ENCODE measurements at places on chromosomes 12 and 14. TPM values are rescaled to one million over a fixed set of nuclear protein-coding genes. Genes with fewer than 3 reads are reported as not detected.

UNC79 gene
- 0.05 TPM for total RNA-seq

CHURC1 gene
- total RNA-seq = 93.7 TPM

DHH gene
- total RNA-seq = 0.09 TPM

GRCh38 chr12:96786791-96787190, 120.3 kb upstream of the NEDD1 start:
- DNase-seq = no peak

DNA sequence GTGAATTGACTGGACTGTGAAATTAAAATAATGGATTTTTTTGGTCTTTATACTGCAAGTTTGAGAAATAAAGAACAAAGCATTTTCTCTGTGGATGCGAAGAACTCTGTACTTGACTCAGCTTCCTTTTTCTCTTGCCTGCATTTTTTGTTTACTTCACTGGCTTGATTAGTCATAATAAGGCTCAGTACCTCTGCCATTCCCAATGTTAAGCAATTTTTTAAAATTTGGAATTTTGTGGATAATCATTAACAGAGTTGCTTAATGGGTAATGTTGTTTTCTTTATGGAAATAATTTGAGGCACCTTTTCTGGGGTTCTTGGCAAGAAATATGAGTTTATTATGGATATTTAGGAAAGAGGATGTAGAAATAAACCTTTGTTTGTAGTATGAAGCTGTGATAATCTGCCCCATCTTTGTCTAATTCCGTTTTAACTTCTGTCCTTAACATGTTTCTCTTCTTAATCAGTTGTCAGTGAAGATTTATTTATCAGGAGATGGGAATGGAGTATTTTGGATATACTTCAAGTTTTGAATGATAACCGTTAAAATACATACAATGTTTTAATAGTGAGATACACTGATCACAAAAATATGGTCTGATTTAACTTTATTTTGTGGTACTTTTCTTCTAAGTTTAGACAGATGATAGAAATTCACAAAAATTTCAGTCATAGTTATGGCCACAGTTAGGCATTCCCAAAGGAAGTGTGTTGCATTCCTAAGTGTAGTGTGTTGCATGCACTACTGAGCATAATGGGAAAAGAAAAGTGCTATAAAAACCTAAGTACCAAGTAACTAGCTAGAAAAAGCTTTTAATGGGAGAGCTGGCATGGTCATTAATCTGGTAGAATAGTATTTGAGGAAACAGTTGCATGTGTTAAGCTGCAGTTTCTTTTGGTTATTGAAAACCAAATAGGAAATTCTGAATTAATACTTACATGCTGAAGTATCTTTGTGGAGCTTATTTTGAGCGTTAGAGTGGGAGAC, 27.7 kb downstream of the WNK1 start:
- no peak for DNase-seq

NPFF gene
- total RNA-seq = 0.38 TPM

- no peak for DNase-seq
Observed at GRCh38 chr12:107929436-107929835, 154.9 kb downstream of the ASCL4 start.

DNA sequence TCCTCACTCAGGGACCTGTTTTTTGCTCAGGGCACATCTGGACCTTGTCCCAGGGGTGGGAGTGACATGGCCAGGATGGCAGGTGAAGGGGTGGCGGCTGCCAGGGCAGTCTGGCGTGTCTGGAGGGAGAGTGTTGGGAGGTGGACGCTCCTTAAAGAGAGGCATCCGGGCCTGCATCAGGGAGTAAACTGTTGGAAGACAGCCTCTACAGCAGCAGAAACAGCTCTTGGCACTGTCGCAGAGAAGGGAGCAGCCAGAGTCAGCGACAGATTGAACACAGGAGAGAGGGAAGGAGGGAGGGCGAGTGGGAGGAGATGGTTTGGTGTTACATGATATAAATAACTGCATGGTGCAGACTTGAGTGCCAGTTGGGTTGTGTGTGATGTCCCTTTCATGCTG, 52.8 kb downstream of the IGF1 start:
- DNase-seq = no peak

- no peak for DNase-seq
Observed at GRCh38 chr14:104135121-104135903, 3.1 kb upstream of the KIF26A start.

- no peak for DNase-seq
Observed at GRCh38 chr12:25518512-25518911, 34.6 kb downstream of the LMNTD1 start.

- DNase-seq = no peak
Observed at GRCh38 chr12:14989790-14990189, 16.9 kb downstream of the PDE6H start.

DNA sequence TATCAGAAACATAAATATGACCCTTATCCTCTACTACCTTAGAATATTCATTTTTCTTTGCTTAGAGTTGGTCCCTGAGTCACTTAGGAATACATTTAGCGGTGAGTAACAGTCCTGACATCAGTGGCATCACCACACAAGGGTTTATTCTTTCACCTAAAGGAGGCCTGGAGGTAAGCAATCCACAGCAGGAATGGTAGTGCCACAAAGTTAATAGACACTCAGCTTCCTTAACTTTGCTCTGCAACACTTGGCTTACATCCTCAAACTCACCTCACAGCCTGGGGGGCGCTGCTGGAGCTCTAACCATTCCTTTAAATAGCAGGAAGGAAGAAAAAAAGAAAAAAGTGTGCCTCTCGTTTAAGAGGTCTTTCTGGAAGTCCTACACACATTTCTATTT, 29.1 kb downstream of the BBOF1 start:
- no peak for DNase-seq

DNA sequence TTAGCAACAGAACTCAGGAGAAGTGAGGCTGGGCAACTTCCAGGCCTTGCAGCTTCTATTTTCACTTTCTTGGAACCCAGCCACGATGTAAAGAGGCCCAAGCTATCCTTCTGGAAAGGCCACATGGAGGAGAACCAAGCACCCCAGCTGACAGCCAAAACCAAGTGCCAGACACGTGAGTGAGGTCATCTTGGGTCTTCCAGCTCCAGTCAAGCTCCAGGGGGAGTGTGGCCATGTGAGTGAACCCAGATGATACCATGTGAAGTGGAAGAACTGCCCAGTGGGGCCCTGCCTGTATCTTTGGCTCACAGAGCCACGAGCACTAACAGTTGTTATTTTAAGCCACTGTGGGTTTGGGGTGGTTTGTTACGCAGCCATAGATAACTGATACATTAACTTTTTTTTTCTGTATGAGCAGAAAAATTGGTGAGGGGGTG, 126.8 kb upstream of the MAP1LC3B2 start:
- DNase-seq = no peak

- no peak for DNase-seq
Observed at GRCh38 chr12:52519826-52520662, at the start of gene KRT5. KRT5 (minus strand) TSS chr12:52520394; CDS start chr12:52520296, 98 bp downstream.

GRCh38 chr14:104277416-104278213, 139.2 kb downstream of the KIF26A start:
- no peak for DNase-seq

SLC4A8 gene
- 1.7 TPM for total RNA-seq

DAO gene
- total RNA-seq = 0.05 TPM

- no peak for DNase-seq
Observed at GRCh38 chr12:42483521-42483790, 106.1 kb downstream of the PRICKLE1 start.

GRCh38 chr12:85277191-85277590, 2.8 kb upstream of the ALX1 start:
- DNase-seq = no peak

GRCh38 chr12:84757978-84758377, 154.6 kb downstream of the SLC6A15 start:
- DNase-seq = no peak

CHGA gene
- 0.71 TPM for total RNA-seq

- DNase-seq = no peak
Observed at GRCh38 chr12:98385641-98386040, 129.7 kb upstream of the TMPO start.

LRRC10 gene
- 0.05 TPM for total RNA-seq

DNA sequence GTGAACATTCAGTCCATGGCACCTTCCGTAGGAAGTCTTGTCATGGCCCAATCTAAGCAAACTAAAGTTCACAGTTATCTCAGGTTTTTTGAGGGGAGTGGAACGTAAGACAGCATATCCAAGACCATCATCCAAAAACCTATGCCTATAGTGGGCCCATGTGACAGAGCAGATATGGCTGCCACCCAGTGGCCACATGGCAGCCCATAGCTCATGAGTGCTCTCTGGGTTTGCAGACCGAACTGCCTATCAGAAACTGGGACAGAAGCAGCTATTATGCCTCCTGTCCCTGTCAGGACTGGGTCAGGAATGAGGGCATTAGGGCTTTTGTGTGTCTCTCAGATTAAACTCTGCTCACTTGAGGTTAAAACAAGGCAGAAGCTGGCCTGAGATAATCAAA, 503.7 kb downstream of the NRXN3 start:
- no peak for DNase-seq

DNA sequence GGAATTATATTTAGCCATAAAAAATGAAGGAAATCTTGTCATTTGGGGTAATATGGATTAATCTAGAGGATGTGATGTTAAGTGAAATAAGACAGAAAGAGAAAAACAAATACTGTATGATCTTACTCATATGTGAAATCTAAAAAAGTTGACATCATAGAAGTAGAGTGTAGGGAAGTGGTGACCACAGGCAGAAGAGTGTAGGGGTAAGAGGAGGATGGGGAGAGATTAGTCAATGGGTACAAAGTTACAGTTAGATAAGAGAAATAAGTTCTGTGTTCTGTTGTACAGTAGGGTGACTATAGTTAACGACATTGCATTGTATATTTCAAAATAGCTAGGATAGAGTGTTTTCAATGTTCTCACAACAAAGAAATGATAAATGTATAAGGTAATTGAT, 87.0 kb downstream of the TSHR start:
- no peak for DNase-seq

DNA sequence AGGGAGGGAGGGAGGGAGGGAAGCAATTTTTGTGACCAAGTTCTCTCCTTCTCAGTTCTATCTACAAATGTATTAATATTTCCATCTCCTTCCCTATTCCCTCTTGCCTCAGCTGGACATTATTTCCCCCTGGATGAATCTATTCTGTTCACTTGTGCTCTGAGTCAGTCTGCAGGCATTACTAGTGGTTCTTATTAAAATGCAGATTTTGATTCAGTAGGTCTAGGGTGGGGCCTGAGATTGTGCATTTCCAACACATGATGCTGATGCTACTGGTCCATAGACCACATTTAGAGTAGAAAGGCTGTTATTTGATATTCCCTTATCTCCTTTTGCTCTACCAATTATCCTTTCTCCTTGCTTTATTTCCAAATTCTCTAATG, 40.1 kb upstream of the YAF2 start:
- DNase-seq = no peak

EVL gene
- 240 TPM for total RNA-seq

DNA sequence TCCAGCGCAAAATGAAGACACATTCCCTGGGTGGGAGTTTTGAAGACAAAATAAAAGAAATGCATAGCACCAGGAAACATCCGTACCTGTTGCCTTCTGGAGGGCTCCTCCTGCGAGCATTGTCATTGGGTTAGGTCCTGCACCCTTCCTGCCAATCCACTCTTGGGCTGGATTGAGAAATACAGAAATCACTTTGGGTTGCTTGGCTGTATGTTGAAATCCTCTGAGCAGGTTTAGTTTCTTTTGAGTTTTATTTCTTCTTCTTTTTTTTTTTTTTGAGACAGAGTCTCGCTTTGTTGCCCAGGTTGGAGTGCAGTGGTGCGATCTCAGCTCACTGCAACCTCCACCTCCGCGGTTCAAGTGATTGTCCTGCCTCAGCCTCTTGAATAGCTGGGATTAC, 67.6 kb downstream of the ARF6 start:
- no peak for DNase-seq

GRCh38 chr14:105470350-105471296, 4.0 kb upstream of the CRIP2 start:
- no peak for DNase-seq

DNA sequence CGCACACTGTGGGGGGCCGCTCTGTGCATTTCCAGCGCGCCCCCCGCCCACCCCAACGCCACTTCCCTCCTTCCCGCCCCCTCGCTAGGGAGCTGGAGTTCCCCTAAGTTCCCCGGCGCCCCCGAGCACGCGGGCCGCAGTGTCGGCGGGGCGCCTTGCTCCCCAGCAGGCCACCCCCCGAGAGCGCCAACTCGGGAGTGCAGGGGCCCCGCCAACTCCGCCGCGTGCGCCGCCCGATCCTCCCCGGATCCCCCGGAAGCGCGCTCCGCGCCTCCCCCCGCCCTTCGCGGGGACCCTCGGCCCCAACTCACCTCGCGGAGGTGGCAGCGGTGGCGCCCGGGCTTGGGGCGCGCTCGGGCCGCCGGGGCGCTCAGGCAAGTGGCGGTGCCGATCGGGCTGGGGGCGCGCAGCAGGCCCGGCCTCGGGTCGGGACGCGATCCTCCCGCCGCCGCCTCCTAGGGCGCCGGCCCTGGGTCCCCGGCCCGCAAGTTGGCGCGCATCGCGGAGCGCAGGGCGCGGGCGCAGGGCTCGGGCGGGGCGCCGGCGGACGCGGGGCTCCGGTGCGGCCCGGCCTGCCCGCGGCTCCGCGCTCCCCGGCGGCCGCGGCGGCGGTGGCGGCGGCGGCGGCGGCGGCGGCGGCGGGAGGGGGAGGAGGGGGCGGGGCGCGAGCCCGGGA, at the start of gene NCOR2:
Gene NCOR2, minus strand, starts transcription at position 616 of the 676 bp plus-strand sequence. CDS start 72,361 bp downstream, outside the sequence.
- DNase-seq = peak; percentile 54

DNA sequence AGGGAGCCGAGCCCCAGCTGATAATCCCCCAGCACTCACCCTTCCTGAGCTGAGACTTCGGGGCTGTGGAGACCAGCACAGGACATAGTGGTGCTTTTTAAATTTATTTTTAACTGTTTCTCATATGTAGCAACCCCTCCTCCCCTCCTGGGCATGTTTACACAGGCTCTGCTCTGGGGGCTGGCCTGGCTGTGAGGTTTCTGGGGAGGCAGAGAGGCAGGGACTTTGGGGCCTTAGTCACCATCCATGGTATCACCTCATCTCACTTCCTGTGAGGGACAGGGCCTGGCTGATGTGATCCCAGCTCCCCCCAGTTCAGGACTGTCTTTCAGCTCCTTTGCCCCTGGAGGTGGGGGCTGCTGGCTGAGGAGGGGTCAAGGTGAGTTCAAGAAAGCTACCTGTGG, 20.4 kb downstream of the VASH1 start:
- no peak for DNase-seq

IL31 gene
- total RNA-seq = 0.05 TPM

- no peak for DNase-seq
Observed at GRCh38 chr14:76720382-76720813, 40.9 kb upstream of the VASH1 start.

NGDN gene
- 66.0 TPM for total RNA-seq

IKBIP gene
- total RNA-seq = 17.4 TPM

GRCh38 chr14:92644171-92644969, 104.1 kb downstream of the LGMN start:
- no peak for DNase-seq

SALL2 gene
- 4.9 TPM for total RNA-seq

DNA sequence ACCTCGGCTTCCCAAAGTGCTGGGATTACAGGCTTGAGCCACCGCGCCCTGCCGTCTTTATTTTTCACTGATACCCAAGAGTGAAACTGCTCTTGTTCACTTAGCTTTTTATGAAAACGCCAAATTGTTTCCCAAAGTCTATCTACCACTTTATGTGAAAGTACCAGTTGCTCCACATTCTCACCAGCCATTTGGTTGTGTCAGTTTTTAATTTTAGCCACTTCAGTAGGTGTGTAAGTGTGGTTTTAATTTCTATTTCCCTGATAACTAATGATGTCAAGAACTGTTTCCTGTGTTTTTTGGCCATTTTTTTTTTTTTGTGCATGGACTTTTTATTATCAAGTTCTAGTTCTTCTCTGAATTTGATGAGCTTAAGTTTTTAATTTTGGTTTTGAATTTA, 17.1 kb downstream of the CAND1 start:
- DNase-seq = no peak

Measured in thymus (tissue), 14 donors.